ENCODE measurements at places on chromosomes 12 and 14.

GRCh38 chr12:81229759-81230158 lies 151.9 kb downstream of the ACSS3 start:
- ATAC-seq: no peak

DNA sequence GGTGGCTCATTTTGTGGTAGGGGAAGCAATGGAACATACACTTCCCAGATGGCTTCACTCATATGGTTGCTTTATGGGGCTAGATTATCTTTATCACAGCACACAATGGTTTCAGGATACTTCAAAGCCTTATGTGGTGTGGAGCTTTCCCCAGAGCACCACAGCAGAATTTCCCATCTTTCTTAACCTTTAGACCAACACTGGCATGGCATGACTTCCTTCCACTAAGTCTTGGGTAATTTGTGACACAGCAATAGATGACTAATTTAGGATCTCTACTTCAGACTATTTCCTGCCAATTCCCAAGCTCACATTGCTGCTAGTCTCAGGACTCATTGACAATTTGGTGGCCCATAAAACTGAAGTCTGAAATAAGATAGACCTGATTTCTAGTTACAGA lies 36.9 kb upstream of the DCN start:
- peak; percentile 85 for ATAC-seq

DNA sequence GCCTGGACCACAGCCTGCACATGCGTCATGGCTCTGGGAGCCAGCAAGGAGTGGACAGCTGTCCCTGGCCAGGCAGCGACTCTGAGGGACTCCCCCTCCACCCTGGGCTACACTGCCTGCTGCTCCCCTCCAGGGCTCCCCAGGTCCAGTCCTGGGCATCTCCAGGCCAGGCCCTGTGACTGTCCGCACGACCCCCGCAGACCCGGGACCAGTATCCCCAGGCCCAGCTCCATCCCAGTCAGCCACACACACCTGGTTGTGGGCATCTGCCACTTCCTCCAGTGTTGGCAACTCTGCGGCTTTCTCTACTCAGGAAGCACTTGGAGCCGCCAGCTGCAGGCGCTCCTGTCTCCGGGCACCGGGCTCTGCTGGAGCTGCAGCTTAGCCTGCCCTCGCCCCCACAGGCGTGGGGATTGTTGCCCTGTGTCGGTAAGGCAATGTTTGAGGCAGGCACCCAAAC lies 2.4 kb downstream of the ULK1 start:
- ATAC-seq: peak; percentile 17

DNA sequence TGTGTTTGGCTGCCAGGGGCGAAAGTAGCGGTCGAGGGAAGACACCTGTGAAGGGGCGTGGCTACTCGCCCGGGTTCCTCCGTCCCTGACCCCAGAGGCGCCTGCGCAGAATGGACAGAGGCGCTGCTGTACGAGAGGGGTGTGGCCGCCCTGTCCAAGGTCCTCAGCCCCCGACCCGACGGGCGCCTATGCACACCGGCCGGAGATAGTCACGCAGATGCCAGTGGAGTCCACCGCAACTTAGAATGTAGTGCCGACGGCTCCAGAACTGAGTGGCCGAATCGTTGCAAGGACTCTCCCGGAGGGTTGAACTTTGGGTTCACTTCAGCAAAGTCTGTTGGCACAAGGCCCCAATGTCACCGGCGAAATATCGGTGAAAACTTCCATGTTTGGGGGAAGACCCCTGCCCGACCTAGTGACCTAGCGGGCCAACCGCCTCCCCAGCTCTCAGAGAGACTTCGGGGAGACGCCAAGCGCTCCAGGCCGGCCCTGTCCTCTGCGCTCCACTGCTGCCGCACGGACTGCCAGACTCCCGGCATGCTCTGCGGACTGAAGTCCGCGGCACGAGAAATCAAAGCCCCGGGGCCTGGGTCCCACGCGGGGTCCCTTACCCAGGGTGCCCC lies 541 bp upstream of the RNU6-7 start:
- peak; percentile 75 for ATAC-seq

GRCh38 chr14:58884442-58884841 lies 246.7 kb downstream of the DACT1 start:
- ATAC-seq: no peak

DNA sequence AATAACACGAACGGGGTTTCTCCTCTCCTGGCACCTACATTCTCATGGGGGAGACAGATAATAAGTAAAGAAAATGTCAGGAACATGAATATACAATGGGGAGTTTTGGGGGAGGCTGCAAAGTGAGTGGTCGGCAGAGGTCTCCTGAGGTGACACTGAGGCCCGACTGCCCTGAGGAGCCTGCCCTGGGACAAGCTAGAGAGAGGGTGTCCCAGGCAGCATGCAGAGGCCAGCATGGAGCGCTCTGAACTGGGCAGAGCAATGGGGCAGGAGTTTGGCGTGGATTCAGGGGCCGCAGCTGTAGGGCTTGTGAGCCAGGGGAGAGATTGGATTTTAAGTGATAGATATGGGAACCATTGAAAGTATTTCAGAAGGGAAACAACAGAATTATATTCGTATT lies 320.5 kb downstream of the CACNA1C start:
- ATAC-seq: no peak

- peak; percentile 48 for ATAC-seq
Observed at GRCh38 chr14:102590667-102591099, 1.8 kb upstream of the RCOR1 start.

DNA sequence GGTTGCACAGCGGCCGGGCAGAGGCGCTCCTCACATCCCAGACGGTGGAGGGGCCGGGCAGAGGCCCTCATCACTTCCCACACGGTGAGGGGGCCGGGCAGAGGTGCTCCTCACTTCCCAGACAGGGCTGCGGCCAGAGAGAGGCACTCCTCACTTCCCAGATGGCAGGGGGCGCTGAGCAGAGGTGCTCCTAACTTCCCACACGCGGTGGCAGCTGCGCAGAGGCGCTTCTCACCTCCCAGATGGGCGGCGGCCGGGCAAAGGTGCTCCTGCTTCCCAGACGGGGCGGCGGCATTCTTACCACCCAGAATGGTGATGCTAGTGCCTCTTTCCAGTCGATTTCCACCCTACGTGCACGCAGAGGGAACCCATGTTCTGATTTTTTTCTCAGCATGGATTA lies 304.4 kb downstream of the RGS6 start:
- no peak for ATAC-seq

DNA sequence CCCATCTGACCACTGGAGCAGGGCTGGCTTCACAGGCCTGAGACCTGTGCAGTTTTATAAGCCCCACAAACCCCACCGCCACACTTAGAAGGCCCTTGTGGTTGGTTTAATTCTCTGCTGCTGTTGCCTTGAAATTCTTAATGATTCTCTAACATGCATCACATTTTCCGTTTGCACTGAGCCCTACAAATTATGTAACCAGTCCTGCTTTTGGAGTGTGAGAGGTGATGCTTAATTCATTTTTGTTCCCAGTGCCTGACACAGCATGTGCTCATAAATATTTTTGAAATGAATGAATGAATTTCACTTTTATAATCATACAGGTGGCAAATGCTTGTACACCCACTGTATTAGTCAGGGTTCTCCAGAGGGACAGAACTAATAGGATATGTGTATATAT lies 52.8 kb upstream of the PLXNC1 start:
- no peak for ATAC-seq

- no peak for ATAC-seq
Observed at GRCh38 chr14:75458305-75458704, 30.5 kb downstream of the JDP2 start.

DNA sequence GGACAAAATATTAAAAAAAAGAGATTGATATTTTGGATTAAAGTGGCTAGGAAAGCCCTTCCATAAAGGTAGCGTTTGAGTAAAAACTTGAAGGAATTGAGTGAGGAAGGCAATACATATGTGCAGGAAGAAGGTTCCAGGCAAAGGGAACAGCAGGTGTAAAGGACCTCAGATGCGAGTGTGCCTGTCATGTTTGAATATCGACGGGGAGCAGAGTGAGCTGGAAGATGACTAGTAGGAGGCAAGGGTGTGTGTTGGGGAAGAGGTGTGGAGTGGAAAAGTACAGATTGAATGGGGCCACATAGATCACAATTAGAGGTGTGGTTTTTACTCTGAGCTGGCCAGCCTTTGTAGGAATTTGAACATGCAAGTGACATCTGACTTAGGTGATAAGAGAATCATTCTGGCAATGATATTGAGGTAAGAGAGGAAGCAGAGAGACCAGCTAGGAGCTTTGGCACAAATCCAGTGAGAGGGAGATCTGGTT lies 15.0 kb upstream of the FBXO33 start:
- no peak for ATAC-seq

GRCh38 chr14:63671987-63672386 lies 30.3 kb upstream of the WDR89 start:
- no peak for ATAC-seq

GRCh38 chr14:21680072-21680471 lies 6.5 kb upstream of the OR4E1 start:
- no peak for ATAC-seq

DNA sequence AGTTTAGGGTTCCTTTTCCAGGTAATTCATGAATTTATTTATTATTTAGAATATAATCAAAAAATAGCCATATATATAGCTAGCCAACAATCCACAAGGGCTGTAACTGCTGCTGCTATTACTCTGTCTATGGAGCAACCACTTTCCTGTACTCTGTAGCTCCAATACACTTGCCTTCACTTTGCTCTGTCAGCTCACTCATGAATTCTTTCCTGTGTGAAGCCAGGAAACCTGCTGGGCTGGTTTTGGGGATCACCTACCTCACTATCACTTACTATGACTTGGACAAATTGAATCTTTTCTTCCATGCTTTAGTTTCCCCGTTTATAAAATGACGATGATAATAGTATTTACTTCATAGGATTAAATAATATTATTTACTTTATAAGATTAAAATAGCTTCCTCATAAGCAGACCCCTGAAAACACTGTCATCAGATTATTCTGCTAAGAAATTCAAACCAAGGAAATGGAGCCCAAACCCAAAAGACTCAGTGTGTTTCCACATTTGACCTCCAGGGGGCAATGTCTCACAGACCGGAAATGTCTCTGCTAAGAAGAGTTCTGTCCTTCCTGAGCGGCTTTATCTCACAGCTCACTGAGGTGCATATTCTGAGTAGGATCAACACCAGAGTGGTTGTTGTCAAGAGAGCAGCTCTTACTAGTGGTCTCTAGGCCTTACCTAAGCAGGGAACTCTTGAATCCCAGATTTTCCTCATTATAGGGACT lies 457.1 kb downstream of the DAD1 start:
- peak; percentile 77 for ATAC-seq

GRCh38 chr12:509500-509899 lies 49.8 kb downstream of the B4GALNT3 start:
- peak; percentile 73 for ATAC-seq

DNA sequence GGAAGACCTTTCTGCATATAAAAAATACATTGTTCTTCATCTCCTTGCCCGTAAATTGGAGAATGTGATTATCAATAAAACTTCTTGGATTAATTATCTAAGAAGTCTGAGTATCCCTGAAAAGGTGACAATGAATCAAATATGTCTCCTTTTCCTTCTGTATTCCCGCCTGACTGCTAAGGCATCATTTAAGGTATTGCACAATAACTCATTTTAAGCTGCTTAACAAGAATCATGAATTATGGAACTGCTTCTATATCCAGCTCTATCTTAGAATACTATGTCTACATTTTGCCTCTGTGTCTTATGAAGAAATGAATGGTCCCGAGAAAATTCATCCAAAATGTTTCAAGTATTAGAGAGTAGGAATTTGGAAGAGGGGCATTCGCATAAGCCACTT lies 294.4 kb downstream of the SOX5 start:
- ATAC-seq: no peak
